NCI-H1417 treated with DMSO at 0.1 percent for 48 hours (cell line): ENCODE measurements at places on chromosomes 5 and 9.

- DNase-seq, result no peak
Observed at GRCh38 chr9:114266969-114267368, 55.9 kb upstream of the ORM1 start.

- no peak for DNase-seq
Observed at GRCh38 chr5:174284873-174285272, 239.4 kb downstream of the NSG2 start.

DNA sequence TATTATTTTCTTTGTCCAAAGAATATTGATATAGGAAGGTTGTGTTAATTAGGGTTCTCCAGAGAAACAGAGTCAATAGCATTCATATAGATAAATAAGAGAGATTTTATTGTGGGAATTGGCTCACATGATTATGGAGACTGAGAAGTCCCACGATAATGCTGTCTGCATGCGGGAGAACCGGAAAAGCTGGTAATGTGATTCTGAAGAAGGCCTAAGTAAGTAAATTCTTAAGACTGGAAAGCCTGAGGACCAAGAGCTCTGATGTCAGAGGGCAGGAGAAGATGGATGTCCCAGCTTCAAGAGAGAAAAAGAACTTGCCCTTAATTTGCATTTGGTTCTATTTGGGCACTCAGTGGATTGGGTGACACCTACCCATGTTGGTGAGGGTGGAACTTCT is 307.4 kb upstream of the C9orf72 start:
- DNase-seq, result no peak

DNA sequence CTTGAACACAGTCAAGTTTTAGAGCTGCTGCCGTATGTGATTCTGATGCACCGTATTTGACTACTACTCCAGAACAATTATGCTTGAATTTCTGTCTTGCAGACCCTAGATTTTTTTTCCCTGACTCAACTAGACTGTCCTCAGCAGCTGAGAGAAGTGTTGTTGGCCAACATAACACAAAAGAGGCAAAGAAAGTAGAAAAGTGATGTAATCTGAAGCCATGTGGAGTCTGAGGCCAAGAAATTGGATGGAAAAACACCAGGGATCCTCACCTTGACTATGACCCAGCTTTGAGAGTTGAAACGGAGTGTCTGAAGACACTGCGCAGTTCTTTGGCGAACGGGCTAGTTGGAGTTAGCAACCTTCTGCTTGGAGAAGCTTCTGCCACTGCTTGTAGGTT is 36.3 kb upstream of the FGF1 start:
- no peak for DNase-seq

DNA sequence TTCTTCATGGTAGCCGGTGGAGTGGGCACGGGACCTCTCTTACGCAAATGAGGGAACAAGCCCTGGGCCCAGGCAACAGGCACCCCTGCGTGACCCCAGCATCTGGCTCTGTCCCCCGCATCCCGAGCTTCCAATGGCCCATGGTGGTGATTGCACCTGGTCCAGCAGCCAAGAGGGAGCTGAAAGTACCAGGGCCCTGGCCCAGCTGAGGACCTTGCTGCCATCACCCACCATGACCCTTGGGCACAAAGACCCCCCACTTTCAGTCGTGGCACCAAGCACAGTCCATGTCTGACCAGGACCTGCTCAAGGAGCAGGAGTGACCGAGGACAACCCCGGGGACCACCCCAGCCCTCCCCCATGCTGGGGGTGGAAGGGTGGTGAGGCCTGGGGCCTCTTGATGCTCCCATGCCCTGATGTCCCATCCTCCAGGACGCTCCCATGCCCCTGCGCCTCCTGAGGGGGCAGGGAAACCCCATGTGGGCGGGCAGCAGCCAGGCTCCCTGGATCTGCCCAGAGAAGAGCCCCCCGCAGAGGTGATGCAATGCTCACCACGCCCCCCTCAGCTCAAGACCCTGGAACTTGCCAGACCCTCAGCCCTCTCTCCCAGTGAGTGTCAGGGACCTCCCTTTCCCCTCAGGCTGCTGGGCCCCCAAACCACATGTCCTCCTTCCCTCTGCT is 123.9 kb downstream of the ADAMTS2 start:
- DNase-seq, result no peak

DNA sequence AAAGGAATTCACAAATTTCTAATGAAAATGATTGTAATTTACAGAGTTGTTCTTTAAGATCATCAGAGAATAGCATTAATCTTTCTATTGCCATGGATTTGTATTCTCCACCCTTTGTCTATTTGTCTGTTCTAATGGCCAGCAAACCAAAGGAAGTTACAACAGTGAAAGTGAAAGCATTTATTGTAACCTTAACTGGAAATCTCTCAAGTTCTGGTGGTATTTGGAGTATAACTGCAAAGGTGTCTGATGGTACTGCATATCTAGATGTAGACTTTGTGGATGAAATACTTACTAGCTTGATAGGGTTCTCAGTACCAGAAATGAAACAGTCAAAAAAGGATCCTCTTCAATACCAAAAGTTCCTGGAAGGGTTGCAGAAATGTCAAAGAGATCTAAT is 21.7 kb downstream of the RMI1 start:
- no peak for DNase-seq

DNA sequence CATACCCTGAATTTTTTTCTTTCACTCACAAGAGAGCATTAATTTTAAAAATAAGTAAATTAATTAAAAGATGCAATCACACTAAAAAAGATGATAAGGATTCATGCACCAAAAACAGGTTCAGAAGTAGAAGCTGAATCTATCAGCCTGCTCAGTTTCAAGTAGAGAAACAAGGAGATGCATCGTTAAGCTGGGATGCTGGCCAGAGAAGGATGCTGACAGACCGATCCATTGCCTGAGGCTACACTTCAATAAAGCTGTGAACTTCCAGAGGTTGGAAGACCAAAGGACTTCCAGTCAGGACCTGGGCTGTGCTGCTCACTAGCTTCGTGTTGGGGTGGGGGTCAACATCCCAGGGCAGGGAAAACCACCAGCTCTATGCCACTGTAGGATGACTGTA is 457.7 kb downstream of the EFNA5 start:
- DNase-seq, result no peak

DNA sequence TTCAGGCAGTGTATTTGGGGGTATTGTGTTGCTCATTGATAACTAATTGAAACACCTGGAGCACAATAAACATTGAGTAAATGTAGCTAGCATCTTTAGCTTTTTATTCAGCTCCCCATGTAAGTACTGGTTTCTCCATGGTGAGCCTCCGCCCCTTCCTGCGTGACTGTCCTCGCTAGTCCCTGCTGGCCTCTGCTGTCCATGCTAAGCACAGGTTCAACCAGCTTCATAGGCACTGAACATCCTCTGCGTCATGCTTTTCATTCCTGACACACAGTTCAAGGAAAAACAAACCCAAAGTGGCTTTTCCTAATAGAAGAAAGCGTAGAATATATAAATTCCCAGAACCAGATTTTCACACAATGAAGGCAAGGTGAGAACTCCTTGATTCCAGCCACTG is 27.3 kb upstream of the DAP start:
- no peak for DNase-seq

DNA sequence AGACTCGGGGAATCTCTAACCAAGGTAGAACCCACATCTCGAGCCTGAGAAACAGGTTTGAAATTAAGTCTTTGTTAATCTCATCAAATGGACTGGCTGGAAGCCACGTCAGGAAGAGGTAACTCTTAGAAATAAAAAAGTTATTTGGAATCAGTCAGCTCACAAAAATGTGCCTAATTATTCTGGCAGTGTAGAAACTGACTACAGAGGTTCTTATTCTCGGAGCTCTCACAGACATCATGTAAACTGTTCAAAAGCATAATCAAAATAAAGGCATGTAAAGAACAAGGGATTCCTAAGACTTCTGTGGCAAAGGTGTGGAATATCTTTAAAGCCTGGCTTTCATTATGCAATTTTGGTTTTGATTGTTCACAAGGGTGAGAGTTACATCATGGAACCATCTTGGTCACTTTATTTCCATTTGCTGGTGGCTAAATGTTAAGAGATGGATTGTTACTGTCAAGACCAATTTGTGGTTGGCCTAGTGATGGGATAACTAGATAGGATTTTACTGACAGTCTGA is 85.1 kb downstream of the OTULIN start:
- DNase-seq, result no peak

DNA sequence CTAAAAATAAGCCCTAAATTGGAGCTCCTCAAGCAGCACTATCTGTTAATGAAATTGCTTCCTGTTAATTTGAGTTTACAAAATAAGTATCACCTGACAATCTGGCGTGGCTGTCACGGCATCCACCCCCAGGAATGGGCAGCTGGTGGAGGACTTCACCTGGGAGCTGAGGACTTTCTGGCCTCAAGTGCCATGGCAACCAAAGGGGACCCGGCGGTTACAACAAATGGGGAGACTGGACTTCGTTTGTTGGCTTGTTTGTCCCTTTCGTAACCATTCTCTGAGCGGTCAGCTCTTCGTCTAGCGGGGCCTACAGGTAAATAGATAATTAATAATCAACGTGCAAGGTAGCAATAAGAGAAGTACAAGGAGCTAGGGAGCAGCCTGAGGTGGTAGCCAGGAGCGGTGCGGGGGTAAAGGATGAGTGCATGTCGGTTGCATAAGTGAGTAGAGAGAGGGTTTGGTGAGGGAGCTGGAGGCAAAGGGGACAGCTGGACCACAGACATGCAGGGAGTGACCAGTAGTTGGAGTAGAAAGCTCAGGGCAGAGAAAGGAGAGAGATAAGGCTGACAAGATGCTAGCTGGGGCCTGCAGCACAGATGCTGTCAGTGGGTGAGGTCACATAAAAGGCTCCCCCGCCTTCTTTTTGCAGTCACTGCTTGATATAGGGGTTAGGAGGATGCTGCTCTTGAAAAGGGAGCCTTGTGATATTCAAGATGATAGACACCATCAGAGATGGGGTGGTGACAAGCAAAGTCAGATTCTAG is 62.5 kb downstream of the HSPA4 start:
- no peak for DNase-seq

DNA sequence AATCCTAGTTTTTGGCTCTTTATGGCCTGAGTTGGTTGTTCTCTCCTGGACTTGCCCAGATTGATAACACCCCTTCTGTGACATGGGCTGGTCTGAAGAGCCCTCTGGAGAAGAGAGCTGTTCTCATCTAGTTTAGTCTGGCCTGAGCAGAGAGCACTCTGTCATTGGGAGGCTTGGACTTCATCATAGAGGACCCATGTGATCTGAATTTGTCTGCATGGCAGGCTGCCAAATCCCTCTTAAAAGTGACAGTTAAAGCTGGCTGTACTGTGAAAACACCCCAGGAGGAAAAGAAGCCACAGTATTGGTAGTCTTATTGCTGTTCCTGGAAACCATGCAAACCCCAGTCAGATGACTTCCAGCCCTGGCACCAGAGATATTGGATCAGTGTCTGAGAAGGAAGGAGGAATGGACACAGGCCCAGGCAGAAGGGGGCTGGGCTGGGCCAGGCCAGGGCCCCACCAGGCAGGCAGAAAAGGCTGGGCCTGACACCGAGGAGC is 3.7 kb upstream of the WDR31 start:
- DNase-seq, result no peak

DNA sequence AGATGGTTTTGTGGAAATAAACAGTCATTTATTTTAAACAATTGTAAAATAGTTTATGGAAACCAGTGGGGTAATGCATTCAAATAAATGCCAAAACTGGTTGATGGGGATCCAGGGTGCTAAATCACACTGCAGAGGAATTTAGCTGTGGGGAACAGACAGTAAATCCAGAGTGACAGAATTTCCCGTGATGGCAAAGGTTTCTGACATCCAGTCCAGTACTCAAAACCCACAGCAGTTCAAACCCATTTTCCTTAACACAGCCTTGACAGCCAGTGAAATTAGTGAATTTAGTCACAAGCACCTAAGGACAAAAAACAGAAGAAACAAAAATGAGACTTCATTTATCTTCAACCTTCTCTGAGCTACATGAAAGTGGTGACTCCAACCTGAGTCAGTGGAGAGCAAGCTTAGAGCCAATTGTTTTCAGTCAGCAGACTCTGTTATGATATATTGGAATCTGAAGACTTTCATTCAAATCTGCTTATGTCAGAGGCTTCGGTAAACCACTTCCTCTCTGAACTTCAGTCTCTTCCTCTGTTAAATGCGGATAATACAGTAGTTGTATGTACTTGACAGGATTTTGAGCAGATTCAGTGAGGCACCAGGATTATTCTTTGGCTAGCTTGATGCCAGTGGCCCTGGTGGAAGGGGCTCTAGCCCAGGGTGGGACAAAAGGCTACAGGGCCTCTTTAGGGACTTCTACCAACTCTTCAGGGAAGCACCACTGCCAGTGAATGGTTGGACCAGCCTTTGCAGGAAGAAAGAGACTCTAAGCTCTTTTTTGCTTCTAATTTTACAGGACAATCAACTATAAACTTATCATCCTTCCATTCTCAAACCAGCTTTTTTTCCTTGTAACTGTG is 185.3 kb downstream of the MAPKAP1 start:
- DNase-seq, result no peak

GRCh38 chr5:88760527-88760926 is 122.5 kb downstream of the MEF2C start:
- DNase-seq, result no peak

GRCh38 chr9:95115104-95115503 is 202.4 kb downstream of the FANCC start:
- no peak for DNase-seq

DNA sequence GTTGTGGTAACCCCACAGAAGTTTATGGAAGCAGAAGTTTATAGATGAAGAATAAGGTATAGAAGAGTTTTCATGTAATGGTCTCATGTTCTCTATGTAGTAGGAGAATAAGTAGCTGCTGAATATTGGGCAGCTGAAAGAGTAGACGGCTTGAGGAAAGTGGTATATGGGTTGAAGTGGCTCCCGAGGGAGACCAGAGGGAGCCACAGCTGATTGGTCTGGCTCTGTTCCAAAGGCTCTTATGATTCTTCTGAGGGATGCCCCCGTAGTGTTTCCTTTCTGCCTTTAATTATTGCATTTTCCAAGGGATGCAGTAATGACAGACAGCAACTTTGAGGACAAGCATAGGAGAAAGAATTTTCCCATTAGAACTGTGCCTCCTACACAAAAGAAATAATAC is 30.1 kb upstream of the TENT2 start:
- DNase-seq, result peak; percentile 39

DNA sequence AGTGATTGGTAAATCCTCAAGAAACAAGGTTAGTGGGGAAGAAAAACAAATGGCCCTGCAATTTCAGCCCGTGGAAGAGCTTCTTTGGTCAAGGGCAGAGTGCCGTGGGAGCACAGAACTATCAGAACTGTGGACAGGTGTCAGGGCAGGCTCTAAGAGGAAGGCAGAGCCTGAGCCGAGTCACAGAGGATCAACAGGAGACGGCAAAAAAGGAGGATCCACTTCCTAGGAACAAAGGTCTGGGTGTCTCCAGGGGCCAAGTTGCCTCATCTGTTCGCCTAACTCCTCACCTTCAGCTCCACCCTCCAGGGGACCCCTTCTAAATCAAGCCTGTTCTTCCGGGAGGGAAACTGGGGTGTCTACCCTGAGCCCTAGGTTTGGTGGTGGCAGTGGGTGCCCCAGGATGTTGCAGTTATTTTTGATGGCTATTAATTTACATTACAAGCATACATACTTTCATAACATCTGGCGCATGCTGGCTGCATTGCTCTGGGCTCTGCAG is 88.0 kb downstream of the FEM1C start:
- no peak for DNase-seq

- DNase-seq, result no peak
Observed at GRCh38 chr5:128775558-128775957, 189.7 kb upstream of the SLC27A6 start.
